ENCODE measurements at places on chromosomes 7 and 10.

- ATAC-seq, result no peak
Measured at GRCh38 chr10:110706690-110707098, 62.6 kb downstream of the RBM20 start.

GRCh38 chr10:116985611-116986010 is 19.4 kb downstream of the SHTN1 start:
- no peak for ATAC-seq

DNA sequence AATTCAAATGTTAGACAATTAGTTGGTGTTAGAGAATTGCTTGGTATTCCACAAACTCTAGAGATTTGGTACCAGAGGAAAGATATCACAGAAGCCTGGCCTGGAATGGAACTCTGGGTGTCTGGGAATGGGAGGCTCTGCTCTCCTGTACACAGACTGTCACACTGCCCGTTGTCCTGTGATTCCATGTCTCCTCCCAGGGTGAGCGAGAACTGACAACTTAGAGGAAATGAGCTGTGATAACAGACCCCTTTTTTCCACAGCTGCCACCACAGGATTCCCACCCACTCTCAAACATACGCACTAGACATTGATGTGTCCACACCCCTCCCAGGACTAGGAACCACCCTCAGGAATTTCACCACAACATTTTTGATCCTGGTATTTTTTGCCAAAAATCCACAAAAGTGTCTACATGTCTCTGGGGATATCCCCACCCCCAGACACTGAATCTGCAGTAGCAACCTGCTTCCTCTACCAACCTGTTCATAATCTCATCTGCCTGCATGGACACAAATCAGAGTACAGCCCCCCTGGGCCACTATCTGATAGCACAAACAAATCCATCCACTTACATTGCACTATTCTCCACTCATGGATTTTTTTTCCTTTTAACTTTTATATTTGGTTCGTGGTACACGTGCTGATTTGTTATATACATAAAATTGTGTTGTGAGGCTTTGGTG is 4.7 kb downstream of the ZNF273 start:
- no peak for ATAC-seq

- no peak for ATAC-seq
Measured at GRCh38 chr10:19961076-19962053, 145.1 kb downstream of the PLXDC2 start.

DNA sequence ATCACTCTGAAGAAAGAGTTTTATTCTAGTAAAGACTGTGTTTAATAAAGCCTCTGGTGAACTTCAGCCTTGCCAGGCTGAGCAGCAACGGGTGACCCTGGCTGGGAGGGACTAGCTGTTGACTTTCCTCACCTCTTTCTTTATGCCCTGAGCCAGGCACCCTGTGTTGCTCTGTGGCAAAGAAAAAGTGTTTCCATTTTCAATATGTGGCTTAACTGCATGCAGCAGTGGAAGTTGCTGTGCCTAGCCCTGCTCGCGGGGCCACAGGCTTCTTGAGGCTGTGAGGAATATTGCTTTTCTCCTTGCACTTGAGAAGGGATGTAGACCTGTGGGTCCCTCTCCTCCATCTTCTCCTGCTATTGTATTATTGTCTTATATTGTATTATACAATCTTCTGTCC is 67.0 kb downstream of the CXCL12 start:
- ATAC-seq, result no peak

DNA sequence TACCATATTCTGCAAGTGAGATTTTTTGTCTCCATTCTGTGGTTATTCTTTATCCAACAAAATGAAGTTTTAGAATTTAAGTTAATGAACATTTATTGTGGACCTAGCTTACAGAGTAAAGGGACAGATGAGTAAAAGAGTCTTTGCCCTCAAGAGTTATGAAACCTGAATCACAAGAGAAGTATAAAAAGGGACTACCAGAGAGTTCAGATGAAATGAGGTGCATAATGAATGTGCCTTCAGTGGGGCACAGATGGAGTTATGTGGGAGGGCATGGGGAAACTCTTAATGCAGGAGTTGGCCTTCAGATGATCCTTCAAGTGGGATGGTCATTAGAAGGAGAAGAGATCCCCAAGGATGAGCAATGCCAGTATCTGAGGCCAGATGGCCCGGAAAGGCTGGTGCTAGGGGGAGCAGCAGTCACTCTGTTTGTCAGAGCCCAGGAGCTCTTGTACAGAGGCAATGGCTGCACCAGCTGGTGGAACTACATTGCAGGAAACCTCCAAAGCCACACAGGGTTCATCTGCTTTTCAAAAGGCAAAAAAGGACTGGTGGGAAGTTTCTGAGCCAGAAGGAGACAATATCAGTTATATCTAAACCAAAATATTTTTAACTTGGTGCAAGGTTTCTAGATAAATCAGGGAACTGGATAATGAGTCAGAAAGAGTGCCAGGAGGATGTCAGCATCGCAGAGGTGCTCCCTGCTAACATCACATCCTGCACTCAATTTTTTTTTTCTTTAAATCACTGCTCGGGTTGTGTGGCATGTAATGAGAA is 162.0 kb downstream of the KLF6 start:
- no peak for ATAC-seq

- ATAC-seq, result no peak
Measured at GRCh38 chr10:15188603-15189002, 20.1 kb upstream of the NMT2 start.

DNA sequence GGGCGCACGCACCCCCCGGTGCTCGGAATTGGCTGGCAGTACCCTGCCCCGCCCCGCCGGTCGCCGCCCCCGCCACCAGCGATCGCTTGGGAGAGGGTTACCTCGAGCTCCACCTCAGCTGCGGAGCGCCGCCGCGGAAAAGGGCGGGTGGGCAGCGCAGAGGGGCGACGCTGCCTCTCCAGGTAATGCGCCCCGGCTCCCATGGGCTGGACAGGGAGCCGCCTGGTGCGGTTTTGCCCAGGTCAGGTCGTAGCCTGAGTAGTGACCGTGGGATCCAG is 1.3 kb downstream of the PFKFB3 start:
- no peak for ATAC-seq

DNA sequence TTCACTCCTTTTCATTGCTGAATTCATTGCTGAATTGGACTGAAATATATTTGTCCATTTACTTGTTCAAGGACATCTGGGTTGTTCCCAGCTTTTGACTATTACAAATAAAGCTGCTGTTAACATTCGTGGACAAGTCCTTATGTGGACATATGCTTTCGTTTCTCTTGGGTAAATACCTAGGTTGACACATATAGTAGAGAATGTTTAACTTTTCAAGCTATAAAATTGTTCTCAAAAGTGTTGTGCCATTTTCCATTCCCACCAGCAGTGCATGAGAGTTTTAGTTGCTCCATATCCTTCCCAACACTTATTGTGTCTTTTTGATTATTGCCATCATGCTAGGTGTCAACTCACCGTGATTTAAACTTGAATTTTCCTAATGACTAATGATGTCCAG is 17.5 kb upstream of the CPVL start:
- ATAC-seq, result no peak

GRCh38 chr7:94069162-94069739 is 65.1 kb upstream of the BET1 start:
- ATAC-seq, result no peak

All from gastroesophageal sphincter (tissue), 4 donors.